ENCODE measurements at places on chromosomes 5 and 9.

DNA sequence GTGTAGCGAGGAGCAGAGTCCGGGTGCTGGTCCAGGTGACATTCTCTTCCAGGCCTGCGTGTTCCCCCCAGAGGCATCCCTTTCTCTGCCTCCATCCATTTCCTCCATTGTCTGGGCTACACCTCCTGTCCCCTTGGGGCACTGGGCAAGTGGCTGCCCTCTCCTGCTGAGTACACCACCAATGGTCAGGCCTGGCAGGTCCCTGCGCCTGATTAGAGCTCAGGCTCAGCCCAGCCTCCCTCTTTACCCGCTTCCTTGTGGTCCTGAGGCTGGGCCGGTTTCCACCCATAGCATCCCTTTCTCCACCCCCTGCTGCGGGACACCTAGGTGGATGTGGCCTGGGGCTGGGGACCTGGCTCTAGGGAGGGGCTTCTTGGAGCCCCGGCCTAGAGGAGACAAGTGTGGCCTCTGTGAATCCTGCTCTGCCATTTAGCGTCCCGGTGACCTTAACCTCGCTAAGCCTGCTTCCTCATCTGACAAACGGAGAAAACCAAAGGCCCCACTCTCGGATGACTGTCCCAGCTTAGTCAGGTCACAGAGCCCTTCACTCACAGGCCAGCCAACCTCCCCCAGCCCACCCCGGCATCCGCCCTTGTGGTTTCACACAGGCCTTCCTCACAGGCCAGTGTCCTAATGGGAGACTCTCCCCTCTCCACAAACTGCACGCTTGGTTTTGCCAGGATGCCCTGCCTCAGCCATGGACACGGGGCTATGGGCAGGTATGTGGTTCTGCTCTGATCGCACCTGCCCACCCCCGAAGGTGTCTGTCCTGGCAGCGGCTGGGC lies 12.9 kb downstream of the DOLPP1 start:
- peak; percentile 25 for DNase-seq

GRCh38 chr9:38024036-38024681 lies 44.9 kb downstream of the SHB start:
- DNase-seq = peak; percentile 94

- DNase-seq = no peak
These were observed 105.4 kb downstream of the DAPK1 start for GRCh38 chr9:87602933-87603643.

GRCh38 chr5:59067956-59068656 lies 485.2 kb downstream of the RAB3C start:
- DNase-seq = no peak

DNA sequence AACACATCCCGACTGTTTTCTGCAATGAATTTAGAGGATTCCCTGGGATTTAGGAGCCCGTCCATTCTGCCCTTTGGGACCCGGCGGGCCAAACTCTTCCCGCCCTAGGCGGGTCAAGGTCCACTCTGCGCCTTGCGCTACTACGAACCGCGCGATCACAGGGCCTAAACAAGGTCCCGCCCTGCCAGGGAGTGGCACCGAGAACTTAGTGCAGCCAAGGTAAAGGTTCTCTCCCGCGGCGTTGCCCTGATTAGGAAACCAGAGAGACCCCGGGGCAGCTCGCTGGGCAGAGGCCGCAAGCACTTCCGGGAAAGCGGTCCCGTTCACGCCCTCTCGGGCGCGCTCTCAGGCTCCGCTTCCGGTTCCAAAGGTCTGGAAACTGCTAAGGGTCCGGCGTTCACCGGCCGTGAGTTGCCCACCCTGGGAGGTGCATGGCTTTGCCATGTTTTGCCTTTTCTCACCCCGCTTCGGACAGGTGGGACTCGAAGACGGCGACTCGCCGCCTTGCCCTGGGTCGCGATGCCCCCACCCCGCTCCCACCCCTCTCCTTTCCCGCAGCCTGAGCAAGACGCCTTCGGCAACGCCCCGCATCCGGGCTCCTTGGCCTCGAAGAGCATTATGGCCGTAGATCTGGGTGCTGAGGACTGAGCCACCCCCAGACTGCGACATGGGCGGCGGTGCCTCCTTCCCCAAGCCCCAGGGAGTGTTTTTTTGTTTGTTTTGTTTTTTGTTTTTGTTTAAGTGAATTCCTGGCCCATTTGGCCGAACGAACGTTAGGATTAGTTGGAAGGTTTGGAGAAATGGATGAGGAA lies 23.4 kb downstream of the HNRNPK start:
- DNase-seq = peak; percentile 84

DNA sequence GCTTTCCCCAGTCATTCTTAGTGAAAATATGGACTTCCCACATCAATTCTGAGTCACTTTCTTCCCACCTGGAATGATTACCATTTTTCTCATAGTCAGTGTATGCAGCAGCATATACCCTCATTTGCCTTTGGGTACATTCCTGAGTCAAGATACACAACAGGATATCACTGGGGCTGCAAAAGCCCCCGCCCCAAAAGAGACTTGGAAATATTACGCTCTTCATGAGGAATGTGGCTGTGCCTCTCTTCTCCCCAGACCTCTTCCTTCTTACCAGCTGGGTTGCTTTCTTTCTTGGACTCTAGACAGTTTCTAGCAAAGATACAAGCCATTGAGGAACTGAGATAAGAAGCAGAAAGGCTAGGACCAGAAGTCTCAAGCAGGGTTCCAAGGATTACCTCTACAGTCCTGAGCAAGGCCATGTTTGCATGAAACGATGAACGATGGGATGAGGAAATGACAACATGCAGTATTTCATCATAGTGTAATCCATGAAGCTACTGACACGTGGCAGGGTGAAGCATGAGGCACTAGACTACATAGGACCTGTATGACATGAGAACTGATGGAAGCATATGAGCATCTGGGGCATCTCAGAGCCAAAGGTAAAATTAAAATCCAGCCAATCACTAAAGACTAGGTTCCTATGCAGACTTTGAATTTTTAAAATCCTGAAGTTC lies 218.1 kb downstream of the RAB3C start:
- no peak for DNase-seq

DNA sequence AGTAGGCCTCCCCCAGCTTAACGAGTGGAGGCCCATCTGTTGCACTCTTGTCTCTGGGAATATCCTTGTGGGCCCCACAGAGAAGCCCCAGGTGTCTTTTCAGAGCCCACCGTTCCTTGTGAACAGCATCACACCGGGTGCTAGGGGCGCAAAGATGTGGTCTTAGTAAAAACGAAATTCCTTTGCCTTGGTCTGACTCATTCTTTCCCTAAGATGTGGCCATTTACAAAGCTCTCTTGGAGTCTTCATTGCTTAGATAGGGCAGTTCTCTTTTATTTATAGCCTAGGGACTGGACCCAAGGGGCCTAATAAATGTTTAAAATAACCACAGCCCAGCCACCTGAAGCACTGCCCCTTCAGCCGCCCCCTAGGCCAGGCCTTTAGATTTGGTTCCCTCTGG lies 52.8 kb upstream of the RPL26L1 start:
- no peak for DNase-seq

GRCh38 chr5:73135429-73136054 lies 15.2 kb downstream of the TMEM171 start:
- DNase-seq = peak; percentile 60

DNA sequence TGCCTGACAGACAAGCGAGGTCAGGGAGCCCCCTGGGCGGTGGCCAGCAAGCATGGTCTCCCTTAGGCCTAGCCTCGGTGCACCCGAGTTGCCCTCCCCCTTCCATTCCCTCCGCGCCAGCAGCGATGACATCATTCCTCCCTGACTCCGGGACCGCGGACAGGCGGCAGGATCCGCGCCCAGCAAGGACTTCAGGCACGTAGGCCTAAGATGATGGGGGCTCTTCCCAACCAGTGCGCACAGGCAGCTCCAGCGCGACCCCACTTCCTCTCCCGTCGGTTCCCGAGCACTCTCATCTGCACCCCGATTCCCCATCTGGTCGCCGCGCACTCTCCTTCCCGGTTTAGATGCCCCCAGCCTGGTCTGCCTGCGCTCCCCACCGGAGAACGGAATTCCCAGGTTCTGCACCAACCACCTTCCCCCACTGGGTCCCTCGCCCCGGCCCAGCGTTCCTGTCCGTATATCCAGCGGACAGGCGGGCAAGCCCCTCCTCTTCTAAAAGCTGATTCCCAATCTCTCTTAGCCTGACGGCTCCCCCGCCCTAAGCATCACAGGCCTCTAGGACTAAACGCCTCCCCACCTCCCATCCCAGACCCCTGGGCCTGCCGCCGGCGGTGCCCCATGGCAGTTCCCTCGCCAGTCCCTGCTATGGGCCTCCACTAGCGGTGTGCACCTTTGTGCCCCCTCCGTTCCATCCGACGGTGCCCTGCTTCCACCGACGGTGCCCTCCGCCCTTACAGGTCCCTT lies 931 bp downstream of the FAM219A start:
- DNase-seq = peak; percentile 83

- DNase-seq = no peak
These were observed 75.3 kb upstream of the COL5A1 start for GRCh38 chr9:134566196-134566847.

- DNase-seq = no peak
These were observed 292.5 kb downstream of the PARP8 start for GRCh38 chr5:50958852-50959457.

DNA sequence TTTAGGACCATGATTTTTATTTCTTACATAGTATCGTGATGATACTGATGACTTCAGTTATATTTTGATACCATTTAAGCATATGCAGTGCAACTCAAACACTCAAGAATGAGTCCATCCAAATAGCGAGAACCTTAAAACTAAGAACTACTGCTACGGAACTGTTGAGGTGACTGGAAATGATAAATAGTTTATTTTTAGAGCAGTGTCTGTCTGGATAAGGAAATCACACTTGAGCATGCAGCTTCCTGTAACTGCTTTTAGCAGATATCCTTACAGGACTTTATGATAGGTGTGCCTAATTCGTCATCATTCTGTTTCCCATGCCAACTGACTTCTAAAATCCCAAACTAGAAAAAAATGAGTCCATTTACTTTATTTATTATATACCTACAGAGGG lies 85.5 kb downstream of the ADGRV1 start:
- DNase-seq = no peak

- DNase-seq = no peak
These were observed 225.2 kb downstream of the MAN2A1 start for GRCh38 chr5:109914906-109915305.

- DNase-seq = no peak
These were observed 62.1 kb downstream of the KLF9 start for GRCh38 chr9:70352356-70352755.

DNA sequence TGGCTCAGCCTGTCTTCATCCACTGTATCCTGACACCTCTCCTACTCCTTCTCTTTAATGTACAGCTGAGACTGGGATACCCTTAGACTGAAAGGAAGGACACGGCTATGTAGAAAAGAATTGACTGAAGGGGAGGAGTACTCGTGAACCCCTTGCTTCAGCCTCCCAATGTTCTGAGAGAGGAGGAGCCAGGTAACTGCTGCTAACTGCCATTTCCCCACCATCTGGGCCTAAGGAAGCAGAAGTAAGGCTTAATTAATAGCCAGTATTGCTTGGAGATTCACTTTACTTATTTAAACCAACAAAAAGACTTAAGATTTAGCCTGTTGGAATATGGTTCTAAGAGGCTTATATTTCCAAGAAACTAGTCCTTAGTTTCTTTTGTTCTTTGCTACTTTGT lies 18.8 kb upstream of the RGS3 start:
- DNase-seq = no peak

- peak; percentile 59 for DNase-seq
These were observed 8.4 kb downstream of the LHX3 start for GRCh38 chr9:136196404-136197083.

DNA sequence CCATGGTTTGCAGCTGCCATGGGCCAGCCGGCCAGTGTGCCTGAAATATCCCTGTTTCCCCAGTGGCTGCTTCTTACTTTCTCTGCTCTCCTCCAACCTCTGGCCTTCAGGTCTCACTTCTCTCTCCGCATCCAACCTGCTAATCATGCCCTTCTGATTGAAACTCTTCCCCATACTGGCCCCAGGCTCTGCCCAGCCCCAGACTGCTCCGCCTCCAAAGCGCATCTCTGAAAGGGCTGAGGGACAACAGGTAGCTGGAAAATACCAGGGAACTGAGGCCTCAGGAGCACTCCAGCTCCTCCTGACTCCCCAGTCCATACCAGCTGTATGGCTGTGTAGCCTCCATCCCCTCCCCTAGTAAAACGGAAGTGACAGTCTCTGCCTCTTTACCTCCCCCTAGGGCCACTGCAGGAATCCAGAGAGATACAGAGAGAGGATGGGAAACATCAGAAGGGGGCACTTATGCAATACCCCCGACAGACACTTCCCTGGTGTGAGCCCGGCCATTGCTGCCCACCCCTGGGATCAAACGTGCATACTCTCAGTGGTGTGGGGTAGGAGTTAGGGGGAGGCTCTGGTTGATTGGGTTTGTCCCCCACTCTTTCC lies 34.2 kb downstream of the PAX5 start:
- DNase-seq = peak; percentile 75

- no peak for DNase-seq
These were observed 6.9 kb upstream of the EXOC3 start for GRCh38 chr5:435961-436640.

DNA sequence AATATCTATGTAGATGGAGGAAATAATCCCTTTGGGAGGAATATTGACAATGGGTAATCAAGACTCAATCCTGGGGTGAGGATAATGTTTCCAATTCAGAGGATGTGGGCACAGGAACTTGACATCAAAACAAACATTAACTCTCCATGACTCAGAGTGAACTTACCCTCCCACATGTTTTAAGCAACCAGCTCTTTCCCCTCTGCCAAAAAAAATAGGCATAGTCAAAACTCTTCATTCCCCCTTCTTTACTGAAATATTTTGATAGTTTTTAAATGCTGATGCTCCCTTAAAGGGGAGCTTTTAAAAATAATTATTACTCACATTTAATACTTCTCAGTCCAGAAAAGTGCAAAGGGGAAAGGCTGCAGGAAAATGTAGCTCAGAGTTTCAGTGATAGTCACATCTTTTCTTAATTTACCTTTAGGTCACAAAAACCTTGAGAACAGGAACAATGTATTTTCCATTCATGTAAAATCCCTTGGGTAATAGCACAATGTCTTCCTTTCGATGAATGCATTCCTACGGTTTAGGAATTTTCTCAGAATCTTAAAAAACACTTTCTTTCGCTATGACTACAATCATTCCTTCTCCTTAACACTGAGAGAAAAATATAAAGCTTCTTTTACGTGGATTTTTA lies 298.4 kb upstream of the GRAMD2B start:
- DNase-seq = no peak

DNA sequence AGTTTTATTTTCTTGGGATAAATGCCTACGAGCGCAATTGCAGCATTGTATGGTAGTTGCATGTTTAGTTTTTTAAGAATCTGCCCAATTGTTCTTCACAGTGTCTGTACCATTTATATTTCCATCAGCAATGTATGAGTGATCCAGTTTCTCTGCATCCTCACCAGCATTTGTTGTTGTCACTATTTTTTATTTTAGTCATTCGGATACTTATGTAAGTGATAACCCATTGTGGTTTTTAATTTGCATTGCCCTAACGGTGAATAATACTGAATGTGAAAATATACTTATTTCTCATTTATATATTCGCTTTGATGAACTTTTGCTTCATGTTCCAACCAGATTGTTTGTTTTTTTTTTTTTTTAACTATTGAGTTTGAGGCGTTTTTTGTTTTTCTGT lies 33.7 kb upstream of the PWWP2A start:
- DNase-seq = no peak

- DNase-seq = no peak
These were observed 24.9 kb upstream of the TARS1 start for GRCh38 chr5:33415811-33416354.

GRCh38 chr5:1934056-1934394 lies 51.3 kb upstream of the IRX4 start:
- DNase-seq = no peak
